ENCODE measurements at places on chromosomes 6 and 20.

- DNase-seq, result no peak
These were observed 36.5 kb upstream of the KIF13A start for GRCh38 chr6:18023891-18024290.

DNA sequence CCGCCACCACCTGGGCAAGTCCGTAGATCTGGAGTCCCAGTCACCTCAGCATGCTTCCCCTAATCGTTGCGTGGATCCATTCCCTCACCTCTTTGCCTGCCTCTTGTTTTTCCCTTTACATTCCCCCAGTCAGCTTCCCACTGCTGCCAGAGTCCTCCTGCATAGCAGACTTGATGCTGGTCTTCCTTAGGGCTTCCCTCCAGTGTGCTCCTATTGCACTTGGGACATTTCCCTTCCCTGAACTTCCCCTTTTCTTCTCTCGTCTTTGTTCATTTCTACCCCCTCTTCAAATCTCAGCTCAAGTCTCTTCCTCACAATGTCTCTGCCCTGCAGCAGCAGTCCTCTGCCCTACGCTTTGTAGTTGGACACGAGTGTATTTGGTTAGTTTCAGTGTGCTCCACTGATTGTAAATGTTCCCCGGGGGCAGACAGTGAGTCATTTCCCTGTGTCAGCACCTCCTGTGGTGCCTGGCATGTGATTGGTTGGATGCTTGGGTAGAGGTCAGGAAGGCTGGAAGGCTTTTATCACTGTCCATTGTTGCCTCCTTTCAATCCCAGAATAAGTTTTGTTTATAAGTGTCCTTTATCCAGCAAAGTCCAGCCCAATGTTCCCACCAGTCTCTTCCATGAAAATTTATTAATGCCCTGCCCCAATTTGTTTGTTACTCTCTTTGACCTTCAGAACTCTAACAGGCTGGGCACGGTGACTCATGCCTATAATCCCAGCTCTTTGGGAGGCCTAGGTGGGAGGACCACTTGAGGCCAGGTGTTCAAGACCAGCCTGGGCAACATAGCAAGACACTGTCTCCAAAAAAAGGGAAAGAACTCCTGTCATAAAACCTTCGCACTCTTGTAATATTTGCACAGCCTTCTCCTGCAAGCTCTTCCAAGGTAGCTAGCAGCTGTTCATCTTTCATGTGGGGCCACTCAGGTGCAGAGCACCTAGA lies 38.3 kb downstream of the FAM120B start:
- DNase-seq, result no peak

DNA sequence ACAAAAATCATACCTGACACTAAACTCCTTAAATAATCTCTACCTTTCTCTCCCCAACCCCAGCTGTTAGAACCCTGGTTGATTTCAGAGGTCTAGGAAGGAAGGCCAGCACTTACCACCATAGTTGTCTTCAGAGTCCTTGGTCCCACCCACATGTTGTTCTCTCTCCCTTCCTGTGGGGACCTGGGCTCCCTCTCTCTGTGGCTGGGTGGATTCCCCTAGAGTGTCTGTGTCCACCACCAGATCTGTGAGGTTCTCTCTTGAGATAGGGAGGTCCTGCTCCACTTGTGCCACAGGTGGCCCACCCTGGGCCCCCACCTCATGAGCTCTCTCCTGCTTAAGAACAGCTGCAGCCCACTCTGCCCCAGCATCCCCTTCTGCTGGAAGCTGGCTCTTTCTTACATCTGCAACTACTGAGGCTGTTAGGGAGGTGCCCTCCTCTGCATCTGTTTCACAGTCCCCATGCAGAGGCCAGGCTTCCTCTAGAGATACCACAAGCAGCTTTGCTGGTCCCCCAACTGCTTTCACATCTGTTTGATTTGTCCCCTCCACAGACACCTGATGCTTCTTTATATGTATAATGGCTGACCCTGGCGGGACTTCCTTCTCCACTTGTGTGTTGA lies 5.2 kb downstream of the MDC1 start:
- no peak for DNase-seq

DNA sequence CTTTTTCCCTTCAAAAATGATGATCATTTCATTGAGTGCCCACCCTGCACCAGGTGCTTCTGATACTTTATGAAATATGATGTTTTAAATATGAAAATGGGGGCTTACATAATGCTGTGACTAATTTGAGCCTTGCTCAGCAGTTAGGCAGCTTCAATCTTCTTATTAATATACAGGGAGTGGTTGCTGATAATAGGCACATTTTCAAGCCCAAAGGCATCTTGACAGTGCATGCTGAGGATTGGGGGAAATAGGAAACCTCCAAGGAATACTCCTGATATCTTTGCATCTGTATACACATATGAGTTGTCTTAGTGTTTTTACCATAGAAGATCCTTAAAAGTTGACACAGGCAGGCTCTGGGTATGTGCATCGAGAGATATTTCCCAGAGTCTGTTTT lies 262.3 kb upstream of the SASH1 start:
- no peak for DNase-seq

DNA sequence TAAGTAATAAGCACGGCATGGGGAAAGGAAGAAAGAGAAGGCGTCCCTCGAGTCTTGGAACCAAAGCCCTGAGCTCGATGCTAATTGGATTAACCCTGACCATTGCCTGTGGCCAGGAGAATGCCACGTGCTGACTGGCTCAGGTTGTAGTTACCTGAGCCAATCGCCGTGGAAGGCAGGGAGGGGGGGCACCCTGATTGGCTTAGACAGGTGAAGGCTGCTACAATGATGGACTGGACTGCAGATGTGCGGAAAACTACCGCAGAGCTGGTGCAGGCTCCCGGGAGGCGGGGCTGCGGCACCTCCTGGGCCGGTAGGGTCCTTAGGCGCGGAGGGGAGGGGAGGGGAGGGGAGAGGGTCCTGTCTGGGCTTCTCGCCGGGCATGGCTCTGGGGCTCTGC lies 121.3 kb downstream of the TFAP2C start:
- DNase-seq, result no peak

DNA sequence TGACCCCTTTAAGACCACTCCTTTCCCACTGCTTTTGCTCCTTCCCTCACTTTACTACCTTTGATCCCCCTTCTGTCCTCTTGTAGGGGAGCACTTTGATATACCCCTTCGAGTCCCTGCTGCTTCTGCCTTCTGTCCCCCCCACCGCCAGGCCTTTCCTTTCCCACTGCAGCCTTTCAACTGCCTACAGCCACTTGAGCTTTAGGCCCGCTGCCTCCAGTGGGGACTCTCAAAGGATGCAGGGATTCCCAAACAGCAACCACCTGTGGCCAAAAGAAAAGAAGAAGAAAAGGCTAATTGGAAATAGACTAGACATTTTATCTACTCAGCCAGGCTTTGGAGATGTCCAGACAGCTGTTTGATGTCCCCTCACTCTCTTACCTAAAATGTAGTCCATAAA lies 77.0 kb upstream of the DTNBP1 start:
- DNase-seq, result no peak

GRCh38 chr6:75505424-75505823 lies 11.8 kb upstream of the FILIP1 start:
- DNase-seq, result no peak

GRCh38 chr6:99822741-99823512 lies 171.1 kb downstream of the MCHR2 start:
- DNase-seq, result peak; percentile 26

- no peak for DNase-seq
These were observed 40.4 kb upstream of the GFRAL start for GRCh38 chr6:55286824-55287223.

DNA sequence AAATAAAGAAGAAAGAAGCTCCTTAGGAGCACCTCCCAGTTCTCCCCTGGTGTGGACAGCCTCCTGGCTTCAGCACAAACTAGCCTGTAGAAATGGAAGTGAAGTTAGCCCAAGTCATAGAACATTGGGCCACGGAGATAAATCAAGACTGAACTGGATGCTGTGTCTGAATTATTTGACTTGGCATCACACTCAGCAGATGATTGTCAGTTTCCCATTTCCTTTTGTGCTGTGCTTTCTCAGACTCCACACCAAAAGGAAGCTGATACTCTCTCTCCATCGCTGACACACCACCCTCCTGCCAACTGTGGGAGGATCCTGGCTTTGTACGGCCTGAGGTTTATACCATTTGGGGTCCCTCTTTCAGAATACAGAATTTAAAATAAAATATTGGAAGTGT lies 209.8 kb downstream of the TFAP2A start:
- no peak for DNase-seq

DNA sequence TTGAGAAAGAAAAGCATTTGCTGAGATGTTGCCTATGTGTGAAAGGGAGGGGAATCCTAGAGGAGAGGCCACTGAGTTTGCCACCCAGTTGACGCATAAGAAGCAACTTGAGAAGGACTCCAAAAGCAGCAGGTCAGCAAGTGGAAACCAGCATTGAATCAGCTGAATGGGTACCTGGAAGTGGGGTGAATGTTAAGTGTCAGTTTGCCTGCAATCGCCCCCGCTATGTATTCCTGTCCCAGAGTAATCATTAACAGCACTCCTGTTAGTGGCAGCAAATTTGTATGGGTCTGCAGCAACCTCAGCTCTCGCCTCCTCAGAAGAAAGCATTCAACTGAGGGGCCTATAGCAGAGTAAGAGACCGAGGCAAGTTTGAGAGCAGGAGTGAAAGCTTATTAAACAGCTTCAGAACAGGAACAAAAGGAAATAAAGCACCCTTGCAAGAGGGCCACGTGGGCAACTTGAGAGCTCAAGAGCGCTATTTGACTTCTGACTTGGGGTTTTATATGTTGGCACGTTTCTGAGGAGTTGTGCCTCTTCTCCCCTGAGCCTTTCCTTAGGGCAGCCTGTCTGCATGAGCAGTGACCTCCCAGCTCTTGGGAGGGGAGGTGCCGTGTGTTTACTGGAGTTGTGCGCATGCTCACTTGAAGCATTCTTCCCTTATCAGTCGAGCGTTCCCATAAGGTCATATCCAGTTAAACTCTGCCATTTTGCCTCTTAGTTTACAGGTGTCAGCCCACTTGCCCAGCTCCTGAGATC lies 122.6 kb upstream of the PHACTR1 start:
- no peak for DNase-seq

- no peak for DNase-seq
These were observed 12.6 kb upstream of the ADA start for GRCh38 chr20:44664131-44664530.

GRCh38 chr6:168194732-168195567 lies 115.9 kb upstream of the FRMD1 start:
- DNase-seq, result no peak

GRCh38 chr20:59958123-59958522 lies at the start of gene CDH26:
CDH26 (plus strand) TSS chr20:59958423; CDS start chr20:59958727, 304 bp downstream.
- DNase-seq, result no peak

- no peak for DNase-seq
These were observed 589 bp upstream of the PDCD2 start for GRCh38 chr6:170584954-170585498.

- no peak for DNase-seq
These were observed 40.8 kb upstream of the MAN1A1 start for GRCh38 chr6:119390247-119390793.

GRCh38 chr20:14488212-14488611 lies 150.8 kb upstream of the FLRT3 start:
- DNase-seq, result no peak

- DNase-seq, result no peak
These were observed 1.9 kb downstream of the NCOA7 start for GRCh38 chr6:125792680-125793079.

- no peak for DNase-seq
These were observed 30.9 kb downstream of the SCML4 start for GRCh38 chr6:107793191-107793590.

DNA sequence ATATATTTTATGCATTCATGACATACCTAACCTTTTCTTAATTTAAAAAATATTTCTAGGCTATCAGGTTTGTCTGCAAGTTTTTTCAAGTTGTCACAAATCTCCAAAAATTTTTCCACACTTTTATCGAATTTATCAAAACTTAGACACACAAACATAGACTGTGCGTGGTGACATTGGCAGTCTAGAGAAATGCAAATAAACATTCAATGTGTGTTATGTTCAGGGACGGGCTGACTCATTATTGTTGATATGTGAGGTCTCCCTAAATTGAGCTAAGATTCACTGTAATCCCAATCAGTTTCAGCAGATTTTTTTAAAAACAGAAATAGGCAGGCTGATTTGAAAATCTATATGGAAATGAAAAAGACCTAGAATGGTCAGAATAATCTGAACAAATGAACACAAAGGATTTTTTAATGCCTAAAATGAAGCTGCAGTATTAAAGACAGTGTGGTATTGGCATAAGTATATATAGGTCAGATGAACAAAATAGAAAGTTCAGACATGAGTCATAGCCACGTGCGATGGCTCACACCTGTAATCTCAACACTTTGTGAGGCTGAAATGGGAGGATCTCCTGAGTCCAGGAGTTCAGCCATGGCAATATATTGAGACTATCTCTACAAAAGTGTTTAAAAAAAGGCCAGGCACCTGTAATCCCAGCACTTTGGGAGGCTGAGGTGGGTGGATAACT lies 19.2 kb downstream of the BLTP3A start:
- DNase-seq, result no peak

GRCh38 chr6:111276736-111277135 lies 189.4 kb downstream of the SLC16A10 start:
- DNase-seq, result no peak

GRCh38 chr6:100803264-100804045 lies 77.7 kb downstream of the ASCC3 start:
- no peak for DNase-seq

DNA sequence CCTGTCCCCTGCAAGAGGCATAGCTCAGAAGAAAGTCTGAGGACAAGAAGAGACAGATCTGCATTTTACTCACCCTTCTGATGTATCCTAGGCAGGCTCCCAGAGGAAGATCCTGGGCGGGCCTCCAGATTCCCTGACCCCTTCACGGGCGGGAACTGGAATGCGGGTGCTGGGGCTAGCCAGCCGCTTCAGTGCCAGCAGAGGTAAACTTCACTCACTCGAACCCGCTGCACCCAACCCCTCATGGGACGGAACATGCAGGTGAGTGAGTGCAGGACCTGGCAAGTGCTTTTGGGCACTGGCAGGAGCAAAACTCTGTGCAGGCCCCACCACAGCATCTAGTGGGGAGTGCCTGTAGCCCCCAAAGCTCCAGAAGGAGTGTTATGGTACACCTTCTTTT lies 171.8 kb downstream of the MMS22L start:
- no peak for DNase-seq

GRCh38 chr6:80348263-80348662 lies 241.8 kb downstream of the BCKDHB start:
- DNase-seq, result no peak

DNA sequence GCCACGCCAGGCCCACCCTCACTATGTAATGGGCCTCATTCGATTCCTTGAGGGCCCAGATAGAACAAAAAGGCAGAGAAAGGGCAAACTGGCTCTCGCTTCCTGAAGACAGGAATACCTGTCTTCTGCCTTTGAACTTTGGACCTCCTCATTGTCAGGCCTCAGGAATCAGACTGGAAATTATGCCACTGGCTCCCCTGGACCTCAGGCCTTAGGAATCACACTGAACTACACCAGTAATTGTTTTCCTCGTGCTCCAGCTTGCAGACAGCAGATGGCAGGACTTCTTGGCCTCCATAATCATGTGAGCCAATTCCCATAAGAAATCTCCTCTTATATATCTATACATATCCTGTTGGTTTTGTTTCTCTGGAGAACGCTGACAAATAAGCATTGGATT lies 258.6 kb upstream of the KCNG1 start:
- DNase-seq, result no peak

DNA sequence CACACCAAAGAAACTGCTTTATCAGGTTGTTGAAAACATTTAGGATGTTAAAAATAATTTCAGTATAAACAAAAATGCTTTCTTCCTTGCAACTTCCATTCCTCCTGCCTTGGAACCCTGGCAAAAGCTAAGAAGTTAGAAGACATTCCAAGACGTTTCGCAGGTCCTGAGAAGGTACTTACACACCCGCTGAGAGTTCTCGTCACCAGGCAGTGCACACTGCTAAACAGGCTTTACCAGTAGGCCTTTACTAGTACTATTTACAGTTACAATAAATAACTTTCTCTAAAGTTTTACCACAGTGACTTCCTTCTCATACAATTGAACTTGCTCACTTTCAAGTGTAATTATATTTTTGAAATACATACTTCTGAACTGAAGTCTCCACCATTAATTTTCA lies 81.4 kb upstream of the RPS6KA2 start:
- no peak for DNase-seq
